Upper lobe of right lung (tissue), 1 donor: ENCODE measurements at places on chromosomes 4 and X. TPM values are rescaled to one million over a fixed set of nuclear protein-coding genes. Genes with fewer than 3 reads are reported as not detected.

TBC1D8B gene
- total RNA-seq: 8.4 TPM

ASB5 gene
- not detected for total RNA-seq

EPHA5 gene
- 0.20 TPM for total RNA-seq

RENBP gene
- 46.4 TPM for total RNA-seq

CEP44 gene
- total RNA-seq: 16.4 TPM

SRP72 gene
- total RNA-seq: 85.4 TPM

JAKMIP1 gene
- total RNA-seq: 0.64 TPM

F11 gene
- total RNA-seq: 24.7 TPM

CCDC120 gene
- 10.8 TPM for total RNA-seq

ANOS1 gene
- 49.7 TPM for total RNA-seq

LEF1 gene
- 9.1 TPM for total RNA-seq

GAGE2A gene
- total RNA-seq: not detected

L1CAM gene
- 1.2 TPM for total RNA-seq

SPANXC gene
- total RNA-seq: not detected

MAGEA2B gene
- total RNA-seq: not detected

TNIP3 gene
- total RNA-seq: 2.3 TPM

FSTL5 gene
- 0.12 TPM for total RNA-seq
